Activated CD8-positive, alpha-beta memory T cell treated with anti-CD3 and anti-CD28 coated beads for 1 hour (primary cell): ENCODE measurements at places on chromosomes 7 and 10.

- DNase-seq = no peak
Observed at GRCh38 chr10:100344241-100344788, 2.7 kb upstream of the SCD start.

GRCh38 chr10:131429942-131430341 is 118.4 kb upstream of the TCERG1L start:
- no peak for DNase-seq

- DNase-seq = no peak
Observed at GRCh38 chr10:100654782-100655325, 90.5 kb upstream of the PAX2 start.

DNA sequence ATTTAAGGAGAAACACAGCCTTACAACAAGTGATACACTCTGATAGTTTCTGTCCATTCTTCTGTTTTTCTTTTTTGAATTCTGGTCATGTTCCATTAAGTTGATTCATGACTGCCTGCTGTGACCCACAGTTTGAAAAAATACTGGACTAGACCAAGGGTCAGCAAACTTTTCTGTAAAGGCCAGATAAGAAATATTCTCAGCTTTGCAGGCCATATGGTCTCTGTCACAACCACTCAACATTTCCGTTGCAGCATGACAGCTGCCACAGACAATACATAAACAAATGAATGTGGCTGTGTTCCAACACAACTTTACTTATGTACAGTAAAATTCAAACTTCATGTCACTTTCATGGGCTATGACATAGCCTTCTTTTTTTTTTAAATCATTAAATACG is 156.7 kb downstream of the PLXNA4 start:
- no peak for DNase-seq

GRCh38 chr7:153835712-153836265 is 216.4 kb upstream of the DPP6 start:
- no peak for DNase-seq

DNA sequence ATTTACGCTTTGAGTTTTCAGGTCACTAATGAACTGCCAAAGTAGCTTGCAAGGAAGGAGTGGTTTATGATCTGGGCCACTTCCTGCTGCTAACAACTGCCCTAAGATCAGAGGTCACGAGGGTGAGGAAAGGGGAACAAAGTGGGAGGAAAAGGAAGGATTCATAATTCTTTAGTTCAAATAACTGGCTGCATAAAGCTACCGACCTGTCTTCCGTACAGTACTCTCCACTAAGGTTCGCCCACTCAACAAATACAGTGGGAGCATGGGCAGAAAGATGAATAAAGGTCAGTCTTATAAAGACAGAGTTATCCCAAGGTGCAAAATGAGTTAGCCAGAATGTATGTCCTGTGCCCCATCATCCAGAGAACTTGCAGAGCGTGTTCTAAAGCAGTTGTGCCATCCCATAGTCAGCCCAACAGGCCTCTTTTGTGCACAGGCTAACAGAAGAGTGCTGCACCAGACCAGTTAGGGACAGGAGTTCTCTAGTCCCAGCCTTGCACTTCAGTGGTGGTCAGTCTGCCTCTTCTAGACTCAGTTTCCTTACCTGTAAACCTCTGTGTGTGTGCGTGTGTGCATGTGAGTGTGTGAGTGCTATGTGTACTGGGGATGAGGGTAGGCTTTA is 65.9 kb downstream of the CREB3L2 start:
- DNase-seq = no peak

GRCh38 chr7:104928721-104929400 is 85.1 kb upstream of the KMT2E start:
- no peak for DNase-seq

- no peak for DNase-seq
Observed at GRCh38 chr7:158531661-158532060, 56.0 kb downstream of the PTPRN2 start.

DNA sequence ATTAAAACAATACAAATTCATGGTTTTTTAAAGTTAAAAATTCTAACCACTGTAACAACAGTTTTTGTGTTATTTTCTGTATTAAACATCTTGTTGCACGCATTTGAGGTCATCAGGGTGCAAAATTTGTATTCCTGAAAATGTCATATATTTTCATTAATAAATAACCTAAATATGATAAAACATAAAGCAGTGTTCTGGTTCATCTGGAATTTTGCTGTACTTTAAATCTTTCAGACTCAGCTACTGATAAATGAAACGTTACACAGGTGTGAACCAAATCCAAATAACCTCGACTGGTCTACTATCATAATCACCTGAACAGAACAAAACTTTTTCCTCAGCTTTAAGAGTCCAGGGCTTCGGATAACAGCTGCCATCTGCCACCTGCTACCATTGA is 6.9 kb downstream of the IFIT2 start:
- no peak for DNase-seq

GRCh38 chr7:56125831-56126230 is 9.6 kb upstream of the NUPR2 start:
- DNase-seq = no peak

- DNase-seq = no peak
Observed at GRCh38 chr7:148563583-148564274, 26.8 kb upstream of the C7orf33 start.

- no peak for DNase-seq
Observed at GRCh38 chr7:116971869-116972268, 18.6 kb downstream of the ST7 start.

- DNase-seq = no peak
Observed at GRCh38 chr7:96016056-96016586, 243.8 kb downstream of the DYNC1I1 start.

DNA sequence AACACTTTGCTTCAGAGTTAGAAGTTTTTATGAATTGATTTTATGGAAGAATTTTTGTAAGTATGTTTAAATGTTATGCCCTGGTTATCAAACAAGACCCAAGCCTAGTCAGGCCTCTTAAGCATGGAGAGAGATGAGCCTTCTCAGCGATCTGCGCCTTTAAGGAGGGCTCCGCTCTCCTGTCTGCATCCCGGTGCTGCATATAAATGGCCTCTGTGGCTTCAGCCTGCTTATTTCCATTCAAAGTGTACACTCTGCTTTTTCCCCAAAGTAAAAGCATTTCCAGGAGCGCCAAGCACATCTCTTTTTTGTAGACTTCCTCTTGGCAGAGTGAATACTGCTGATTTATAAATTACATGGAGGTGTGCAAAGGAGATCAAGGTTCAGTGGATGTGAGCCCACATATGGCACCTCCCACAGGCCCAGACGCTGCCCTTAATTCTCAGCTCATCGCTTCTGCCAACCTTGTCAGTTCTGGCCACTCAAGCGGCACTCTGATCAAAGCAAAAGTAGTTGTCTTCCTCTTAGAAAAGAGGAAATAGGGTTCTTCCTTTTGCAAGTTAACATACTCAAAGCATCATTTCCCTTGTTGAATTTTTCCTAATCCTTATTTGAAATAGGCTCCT is 70.0 kb upstream of the SFMBT2 start:
- no peak for DNase-seq

DNA sequence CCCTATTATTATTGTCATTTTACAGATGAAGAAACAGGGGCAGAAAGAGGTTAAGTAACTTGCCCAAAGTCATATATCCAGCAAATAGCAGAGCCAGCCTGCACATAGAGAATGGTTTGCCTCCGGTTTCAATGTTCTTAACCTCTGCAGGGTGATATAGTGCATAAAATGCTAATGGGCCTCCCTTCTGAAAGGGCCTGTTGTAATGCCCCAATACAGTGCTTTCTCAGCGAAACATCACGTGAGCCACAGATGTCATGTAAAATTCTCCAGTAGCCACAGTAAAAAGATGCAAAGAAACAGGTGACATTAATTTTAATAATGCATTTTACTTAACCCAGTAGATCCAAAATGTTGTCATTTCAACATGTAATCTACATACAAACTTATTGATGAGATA is 38.1 kb downstream of the LRGUK start:
- DNase-seq = no peak
